ENCODE measurements at places on chromosomes 16 and 17.

DNA sequence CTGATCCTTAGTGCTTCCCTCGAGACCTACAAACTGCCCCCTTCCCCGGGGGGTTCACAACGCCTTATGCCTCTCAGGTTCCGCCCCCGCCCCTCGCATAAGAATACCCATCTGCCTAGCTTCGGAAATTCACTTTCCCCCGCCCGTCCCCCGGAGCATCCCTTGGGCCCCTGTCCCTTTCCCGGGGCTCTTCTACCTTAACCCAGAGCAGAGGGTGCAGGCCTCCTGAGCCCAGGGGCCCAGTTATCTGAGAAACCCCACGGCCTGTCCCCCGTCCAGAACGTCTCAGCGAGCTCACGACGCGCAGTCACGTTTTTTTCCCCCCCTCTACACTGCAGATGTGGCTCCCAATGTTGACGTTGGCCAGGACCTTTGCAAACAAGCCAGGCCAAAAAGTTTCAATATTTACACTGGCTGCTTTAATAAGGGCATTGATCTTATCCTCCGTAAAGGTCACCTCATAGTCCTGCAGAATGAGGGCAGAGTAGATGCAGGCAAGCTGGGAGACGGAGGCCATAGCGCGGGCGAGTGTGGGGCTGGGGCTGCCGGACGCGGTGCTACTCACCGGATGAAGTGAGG lies 1.4 kb upstream of the NBR1 start:
- DNase-seq: no peak

DNA sequence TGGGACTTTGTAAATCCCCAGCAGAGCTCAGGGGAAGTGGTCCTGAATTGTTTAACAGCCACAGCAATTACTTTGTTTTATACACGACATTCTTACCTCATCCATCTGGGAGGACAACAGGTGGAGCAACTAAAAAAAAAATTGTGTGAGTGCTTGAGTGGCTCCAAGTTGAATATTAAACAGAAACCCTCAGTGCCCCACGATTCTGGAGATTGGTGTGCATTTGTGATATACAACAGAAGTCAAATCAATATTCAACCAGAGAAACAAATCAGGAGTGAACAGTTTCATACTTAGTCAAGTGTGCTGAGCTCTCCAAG lies 204.8 kb downstream of the HAPSTR1 start:
- no peak for DNase-seq

DNA sequence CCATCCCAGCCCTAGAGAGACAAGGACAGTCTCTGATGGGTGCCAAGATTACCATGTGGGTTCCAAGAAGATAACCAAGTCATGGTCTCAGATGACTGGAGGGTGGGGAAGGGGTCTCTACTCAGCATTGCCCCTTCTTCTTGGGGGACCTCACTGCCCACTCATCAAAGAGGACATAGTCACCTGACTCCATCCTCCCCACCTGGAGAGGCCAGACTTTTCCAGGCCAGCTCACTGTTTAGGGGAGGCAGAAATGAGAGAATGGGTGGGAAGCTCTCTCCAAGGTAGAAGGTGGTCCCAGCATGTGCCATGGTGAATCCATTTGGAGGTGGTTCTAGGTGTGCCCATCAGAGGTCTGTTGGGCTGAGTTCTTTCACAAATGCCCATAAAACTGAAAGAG lies 20.7 kb upstream of the IL21R start:
- no peak for DNase-seq

GRCh38 chr16:1712791-1713261 lies 6.8 kb downstream of the MAPK8IP3 start:
- DNase-seq: no peak

- DNase-seq: no peak
Measured at GRCh38 chr17:79794659-79795511, 2.0 kb downstream of the CBX8 start.

DNA sequence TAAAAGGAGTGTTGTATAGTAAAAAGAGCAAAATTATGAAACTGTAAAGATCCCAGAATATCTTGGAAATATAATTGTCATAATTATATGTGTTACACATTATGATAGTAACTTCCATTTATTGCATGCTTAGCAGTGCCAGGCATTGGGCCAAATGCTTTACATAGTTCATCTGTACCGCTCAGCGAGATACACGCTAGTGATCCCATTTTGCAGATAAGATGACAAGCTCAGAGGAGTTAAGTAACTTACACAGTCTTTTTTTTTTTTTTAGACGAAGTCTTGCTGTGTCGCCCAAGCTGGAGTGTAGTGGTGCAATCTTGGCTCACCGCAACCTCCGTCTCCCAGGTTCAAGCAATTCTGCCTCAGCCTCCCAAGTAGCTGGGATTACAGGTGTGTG lies 6.8 kb upstream of the EZH1 start:
- no peak for DNase-seq

DNA sequence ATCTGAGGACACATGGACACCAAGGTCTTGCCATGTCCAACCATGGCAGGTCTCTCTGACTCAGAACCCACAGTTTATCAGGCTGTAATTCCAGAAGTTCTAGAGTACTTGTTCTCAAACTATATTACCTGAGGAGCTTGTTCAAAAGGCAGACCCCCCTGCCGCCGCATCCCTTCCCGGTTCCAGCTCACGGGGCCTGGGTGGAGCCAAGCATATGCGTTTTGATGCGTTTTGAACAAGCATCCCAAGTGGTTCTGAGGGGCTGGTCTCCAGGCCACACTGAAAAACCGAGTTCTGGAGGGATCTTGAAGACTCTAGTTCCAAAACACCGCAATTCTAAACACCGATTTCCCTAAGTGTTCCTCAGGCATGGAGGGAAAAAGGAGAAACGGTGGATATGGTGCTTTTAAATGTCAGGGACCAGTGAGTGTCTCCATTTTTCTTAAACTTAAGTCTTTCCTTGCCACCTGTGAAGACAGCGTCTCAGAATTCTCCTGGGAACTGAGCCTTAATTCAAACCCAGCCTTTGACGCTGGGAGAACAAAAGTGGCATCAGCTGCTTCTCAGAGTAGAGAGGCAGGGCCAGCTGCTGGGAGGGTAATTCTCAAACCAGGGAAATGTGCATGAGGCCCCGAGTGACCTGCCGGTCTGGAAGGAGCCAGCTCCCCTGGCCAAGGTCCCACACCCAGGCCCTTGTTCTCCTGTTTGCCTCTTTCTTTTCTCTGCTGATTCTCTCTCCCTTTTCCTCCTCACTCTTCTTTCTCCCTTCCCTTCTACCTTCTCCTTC lies 84.4 kb upstream of the PLCG2 start:
- DNase-seq: no peak

- no peak for DNase-seq
Measured at GRCh38 chr17:10447026-10447931, 22.1 kb downstream of the MYH4 start.

DNA sequence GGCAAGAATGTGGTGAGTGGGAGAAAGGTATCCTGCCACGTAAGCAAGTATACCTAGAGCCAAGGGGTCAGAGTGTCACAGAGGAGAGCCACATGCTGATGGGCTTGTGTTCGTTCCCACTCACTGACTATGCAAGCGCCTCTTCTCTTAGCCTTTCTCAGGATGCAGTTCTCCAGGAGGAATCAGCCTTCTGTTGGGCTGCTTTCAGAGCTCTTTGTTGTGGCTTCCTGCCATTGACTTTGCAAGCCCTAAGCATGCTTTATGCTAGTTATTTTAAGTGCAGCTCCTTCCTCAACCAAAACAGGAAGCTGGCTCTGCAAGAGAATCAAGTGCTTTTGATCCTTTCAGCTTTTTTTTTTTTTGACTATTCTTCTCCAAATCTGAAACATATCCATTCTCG lies 66.6 kb downstream of the SIAH1 start:
- DNase-seq: peak; percentile 57

GRCh38 chr17:80393241-80393890 lies 21.6 kb upstream of the ENDOV start:
- no peak for DNase-seq

GRCh38 chr17:67500261-67500660 lies 123.2 kb downstream of the PITPNC1 start:
- no peak for DNase-seq

DNA sequence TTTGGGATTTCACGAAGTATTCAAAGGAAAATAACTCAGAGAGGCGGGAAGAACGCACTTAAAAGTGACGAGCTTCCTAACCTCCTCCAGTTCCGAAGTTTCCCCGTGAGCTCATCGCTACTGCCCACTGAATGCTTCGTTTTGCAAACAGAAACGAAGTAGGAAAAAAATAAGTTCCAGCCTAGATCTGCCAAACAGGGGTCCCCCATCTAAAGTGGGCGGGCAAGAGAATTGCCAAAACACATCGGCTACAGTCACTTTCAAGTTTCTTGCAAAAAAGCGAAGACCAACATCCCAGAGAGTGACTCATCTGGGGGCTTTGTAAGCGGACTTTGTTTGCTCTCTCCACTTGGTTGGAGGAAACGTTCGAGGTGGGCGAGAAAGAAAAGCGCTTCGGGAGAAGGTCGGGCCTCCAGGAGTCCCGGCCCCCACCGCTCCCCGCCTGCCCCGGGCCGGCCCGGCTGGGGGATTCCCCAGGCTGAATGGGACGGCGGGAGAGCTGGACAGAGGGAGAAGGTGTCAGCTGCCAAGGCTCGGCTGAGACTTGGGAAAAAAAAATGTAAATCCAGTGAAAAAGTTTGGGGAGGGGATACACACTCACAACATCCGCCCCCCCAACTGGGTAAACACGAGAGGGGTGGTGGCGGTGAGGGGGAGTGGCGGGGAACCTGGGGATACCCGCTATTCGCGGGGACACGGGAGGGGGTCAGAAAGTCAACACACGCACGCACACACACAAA lies 1.0 kb downstream of the VEZF1 start:
- DNase-seq: peak; percentile 86

- peak; percentile 71 for DNase-seq
Measured at GRCh38 chr17:45227101-45227925, 5.6 kb downstream of the FMNL1 start.

DNA sequence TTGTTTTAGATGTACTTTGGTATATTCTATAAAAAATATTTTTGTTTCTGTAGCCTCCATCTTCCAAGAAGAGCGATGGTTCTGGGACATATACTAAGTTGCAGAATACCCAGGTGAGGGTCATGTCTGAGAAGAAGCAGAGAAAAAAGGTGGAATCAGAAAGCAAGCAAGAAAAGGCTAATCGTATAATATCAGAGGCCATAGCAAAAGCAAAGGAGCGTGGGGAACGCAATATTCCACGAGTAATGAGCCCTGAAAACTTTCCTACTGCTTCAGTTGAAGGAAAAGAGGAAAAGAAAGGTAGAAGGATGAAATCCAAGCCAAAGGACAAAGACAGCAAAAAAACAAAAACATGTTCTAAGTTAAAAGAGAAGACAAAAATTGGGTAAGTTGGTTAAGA lies 154.6 kb downstream of the CHD9 start:
- no peak for DNase-seq

DNA sequence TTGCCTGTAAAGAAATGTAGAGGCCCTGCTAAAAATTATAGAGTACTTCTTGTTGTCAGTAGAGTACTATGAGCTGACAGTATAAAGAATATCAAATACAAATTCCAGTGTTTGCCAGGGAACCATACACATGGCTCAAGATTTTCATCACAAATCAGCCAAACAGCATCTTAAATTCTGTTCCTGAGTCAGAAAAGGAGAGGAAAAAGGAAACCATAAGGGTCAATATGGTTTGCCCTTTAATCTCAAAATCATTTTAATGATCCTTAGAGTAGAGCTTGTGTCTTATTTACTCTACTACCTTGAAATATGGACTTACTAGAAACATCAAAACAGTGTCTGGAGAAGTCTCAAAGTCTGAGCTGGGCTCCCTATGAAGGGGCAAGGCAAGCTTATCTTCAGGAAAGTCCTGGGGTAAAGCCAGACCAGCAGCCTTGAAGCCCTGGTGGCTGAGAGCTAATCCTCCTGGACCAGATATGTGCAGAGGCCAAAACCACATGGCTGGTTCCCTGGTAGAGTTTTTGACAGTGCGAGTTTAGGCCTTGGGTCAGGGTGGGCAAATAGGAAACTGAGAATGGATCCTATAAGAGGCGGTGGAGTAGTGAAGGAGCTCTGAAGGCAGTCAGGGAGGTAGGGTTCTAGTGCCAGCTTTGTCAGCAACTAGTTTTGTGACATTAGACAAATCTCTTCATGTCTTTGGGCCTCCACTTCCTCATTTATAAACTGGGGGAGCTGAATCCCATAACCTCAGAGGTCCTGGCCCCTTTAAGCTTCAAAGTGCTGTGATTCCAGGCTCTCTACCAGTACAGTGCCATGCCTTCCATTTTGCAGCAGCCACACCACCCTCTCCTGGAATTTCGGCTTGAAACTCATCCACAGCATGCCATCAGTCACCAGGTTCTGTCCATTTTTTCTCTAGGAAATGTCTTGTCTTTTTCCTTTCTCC lies 38.9 kb downstream of the MRTFB start:
- no peak for DNase-seq

DNA sequence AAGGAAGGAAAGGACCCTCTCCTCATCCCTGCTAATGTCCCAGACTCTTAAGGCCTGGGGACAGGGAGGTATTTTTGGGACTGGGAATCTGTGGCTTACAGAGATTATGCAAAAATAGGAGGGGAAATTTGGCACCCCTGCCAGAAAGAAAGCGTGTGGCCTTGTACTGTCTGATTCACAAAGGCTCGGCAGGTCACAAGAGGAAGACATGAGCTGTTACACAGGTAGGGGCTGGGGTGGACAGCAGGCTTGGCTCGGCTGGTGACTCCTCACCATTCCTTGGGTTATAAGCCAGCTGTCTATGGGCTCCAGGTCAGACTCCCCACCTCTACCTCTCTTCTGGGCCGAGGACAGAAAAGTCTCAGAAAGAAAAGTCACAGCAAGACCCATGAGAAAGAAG lies 20.7 kb upstream of the SREBF1 start:
- DNase-seq: no peak

DNA sequence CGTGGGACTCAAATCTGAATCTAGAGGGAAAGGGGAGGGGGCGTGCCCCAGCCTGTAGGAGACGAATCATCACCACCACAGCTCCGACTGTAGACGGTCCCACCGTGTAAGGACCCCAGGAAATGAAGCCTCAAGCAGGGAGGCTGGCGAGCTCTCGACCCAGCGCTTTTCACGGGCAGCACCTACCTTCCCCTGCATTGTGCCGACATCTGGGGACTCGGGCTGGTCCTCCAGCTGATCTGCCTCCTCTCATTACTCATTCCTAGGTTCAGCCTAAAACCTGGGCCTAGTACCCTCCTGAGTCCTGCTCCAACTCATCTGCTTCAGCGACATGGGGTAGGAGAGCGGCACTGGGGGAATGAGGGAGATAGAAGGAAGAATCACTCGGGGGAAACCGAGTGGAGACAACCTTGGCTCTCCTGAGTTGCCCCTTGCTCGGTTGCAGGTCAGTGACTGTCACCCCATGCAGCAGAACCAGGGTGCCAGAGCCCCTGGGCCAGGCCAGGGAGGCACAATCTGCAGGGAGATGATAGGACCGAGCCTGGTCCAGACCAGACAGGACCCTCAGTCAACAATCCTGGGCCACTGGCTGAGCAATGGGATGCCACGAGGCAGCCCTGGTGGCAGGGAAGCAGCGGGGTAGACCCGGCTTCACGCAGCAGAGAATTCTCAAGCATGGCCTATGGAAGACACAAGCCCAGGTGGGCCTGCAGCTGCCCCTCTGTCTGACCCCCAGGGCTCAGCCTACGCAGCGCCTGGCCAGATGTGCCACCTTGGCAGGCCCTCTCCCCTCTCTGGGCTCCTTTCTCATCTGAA lies 833 bp upstream of the BCAR1 start:
- DNase-seq: no peak

Measured in inflammatory macrophage treated with lipopolysaccharide for 1 hour (primary cell).